NCI-H1417 treated with DMSO at 0.1 percent for 48 hours (cell line): ENCODE measurements at places on chromosomes 16 and 17.

- no peak for DNase-seq
Observed at GRCh38 chr17:44752953-44753861, 5.6 kb upstream of the ADAM11 start.

DNA sequence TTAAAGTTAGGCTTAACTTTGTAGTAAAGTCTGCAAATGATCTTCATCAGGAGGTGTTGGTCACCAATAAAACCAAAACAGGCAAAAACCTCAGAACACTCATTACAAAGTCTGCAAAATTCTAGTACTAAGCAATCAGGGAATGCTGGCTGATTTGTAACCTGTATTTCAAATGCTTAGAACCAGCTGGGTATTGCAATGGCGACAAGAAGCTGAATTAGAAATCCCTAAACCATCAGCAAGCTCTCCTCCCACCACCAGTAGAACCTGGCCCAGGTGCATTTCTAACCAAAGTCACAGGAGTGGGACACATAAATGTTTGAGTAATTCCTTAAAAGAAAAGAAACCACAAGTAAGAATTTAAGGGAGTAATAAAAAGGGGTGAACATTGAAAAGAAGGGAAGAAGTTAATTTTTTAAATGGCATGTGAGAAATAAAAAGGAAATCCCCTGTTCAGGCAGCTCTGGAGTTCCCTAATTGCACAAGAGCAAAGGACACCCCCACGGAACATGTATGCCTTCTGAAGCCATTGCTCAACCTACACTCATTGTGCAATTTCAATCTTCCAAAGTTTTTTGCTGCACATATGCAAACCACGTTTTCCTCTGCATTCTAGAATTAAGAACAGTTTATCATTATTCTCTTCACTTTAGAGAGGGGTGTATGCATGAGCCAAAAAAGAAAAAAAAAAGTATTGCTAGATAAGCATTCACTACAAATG lies 102.9 kb downstream of the HIC1 start:
- no peak for DNase-seq

DNA sequence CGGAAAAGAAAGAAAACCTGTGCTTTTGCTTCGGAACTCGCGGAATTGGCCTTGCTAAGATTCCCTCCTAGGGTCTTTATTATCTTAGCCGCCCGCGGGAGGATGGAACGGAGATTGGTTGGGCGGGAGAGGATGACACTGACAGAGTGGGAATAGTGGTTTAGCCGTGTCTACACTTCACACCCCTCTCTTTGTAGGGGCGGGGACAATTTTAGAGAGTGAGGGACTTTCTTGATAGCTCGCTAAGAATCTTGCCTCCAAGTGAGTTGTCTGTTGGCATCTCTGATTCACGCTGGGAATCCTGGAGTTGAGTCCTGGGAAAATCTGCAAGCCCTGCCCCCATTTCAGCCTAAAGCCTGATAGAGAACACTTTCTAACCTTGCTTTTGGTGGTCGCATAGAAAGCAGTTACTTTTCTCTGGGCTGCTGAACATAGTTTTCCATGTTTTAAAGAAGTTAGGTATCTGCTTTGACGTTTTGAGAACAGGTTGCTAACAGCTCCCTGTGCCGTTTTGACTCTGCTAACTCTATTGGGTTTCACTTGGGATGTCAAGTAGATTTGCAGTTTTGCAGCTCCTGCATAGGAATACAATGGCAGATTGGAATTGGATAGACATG lies 697 bp downstream of the NOL11 start:
- DNase-seq: no peak

DNA sequence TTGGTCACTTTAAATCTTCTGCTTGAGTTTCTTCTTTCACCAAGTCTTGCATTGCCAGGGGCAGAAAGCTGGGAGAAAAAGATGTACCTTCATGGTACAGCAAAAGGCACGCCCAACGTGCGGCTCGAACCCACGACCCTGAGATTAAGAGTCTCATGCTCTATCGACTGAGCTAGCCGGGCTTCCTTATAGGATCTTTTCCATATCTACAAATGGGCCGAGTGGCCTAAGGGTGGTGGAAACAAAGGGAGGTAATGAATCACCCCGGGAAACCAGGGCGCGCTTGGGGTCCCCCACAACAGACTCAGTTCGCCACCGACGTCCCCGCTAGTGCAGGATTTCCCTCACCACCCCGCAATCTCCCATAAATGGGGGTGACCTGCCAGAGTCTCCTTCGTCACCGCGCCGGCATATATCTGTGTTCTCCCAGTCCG lies 7.5 kb upstream of the OR1F1 start:
- DNase-seq: no peak

DNA sequence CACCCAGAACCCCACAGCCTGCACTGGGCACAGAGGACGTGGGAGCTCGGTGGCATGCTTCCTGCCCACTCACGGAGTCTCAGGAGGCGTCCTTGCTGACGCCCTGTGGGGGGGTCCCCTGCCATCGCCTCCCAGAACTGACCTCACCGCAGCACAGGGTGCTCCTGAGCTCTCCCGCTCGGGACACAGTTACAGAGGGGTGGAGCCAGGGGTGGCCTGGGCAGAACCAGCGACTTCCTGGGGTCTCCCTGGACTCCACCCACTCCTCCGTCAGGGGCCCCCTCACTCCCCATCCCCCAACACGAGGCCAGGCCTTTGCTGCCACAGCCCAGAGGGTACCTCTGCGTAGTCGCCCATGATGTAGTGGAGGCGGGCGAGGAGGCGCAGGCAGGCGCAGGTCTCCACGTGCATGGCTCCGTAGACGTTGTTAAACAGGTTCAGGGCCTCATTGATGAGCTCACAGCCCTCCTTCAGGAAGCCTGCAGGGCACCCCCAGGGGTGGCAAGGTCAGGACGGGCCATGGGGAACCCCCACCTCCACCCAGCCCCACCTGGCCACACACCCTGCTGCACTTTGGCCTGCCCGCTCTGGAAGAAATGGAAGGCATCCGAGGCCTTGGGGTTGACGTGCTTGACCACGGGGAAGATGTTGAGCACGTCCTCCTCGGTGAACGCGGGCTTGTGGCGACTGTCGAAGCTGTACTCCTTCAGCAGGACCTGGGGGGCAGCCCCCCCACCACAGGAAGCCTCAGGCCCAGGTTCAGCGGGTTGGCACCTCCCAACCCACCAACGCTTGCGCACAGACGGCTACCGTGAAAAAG lies 17.8 kb downstream of the CLUH start:
- DNase-seq: no peak

DNA sequence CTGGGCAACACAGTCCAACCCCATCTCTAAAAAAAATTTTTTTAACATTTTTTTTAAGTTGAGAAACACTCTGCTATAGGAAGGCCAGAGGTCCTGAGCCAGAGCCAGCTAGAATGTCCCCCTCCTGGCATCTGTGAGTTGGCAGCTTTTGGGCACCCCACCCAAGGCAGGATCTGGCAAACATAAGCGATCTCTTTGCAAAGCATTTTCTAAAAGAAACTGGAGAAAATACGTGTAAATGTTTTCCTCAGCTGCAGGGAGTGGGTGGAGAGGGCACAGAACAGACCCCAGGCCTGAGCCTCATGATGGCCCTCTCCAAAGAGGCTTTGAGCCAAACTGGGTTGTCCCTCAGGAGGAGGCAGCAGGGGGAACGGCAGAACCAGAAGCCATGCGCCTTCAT lies 11.7 kb downstream of the CAVIN1 start:
- no peak for DNase-seq

DNA sequence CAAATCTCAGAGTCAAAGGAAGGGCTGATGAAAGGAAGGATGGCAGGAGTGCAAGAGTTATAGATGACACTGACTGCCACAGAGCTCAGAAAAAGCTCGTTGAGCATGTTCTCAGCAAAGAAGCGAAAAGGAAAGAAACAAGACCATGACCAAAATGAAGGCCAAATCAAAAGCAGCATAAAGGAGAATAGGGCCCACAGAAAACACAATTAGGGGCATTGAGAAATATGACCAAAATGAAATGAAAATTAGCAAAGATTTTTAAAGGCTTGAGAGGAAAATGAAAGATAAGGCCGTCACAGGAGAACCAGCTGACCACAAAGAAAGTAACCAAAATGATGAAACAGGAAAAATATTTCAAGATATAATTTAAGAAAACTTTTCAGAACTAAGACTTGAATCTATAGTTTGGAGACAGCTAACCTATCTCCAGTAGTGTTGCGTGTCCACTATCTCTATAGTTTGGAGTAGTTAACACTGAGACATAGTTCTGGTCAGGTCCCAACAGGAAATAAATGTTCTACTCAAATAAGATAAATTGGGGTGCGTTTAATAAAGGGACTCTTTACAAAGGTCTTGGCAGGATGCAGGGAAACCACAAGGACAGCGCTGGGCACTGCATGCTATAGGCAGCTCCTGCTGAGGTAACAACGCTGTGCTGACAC lies 7.9 kb downstream of the PRSS54 start:
- DNase-seq: no peak

DNA sequence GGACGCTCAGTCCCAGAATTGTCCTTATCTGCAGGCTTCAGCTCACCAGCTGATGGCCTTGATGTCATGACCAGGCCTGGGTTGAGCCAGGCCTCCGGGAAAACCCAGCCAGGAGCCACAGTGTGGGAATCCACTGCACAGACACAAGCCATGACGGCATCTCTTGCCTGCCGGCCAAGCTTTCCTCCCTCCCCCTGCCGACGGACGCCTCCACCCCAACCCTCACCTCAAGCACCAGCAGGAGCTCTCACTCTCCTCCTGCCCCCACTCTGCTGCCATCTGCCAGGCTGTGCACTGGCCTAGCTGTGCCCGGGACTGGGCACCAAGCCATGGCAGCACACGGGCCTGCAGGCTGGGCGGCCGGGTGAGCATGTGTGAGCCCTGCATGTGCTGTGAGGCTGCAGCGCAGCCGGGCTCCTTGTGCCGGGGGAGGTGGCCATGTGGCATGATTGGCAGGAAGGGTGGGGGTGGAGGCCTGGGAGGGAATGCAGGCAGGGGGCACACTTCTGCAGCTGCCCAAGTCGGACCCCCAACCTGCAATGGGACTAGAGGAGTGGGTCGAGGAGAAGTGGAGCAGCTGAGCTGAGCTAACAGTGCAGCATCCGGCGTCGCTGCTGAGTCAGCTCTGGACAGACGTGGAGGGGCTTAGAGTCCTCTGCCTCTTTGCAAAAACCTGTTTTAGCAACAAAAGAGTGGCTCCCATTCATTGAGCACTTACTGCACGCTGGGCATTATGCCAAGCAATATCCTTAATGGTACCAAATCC lies 268.5 kb downstream of the CBLN1 start:
- no peak for DNase-seq

- no peak for DNase-seq
Observed at GRCh38 chr17:16306211-16306610, 47.1 kb downstream of the CENPV start.

- DNase-seq: no peak
Observed at GRCh38 chr17:77408284-77408683, 267.5 kb downstream of the SEC14L1 start.

GRCh38 chr17:73875346-73875745 lies 231.1 kb upstream of the SDK2 start:
- DNase-seq: no peak

GRCh38 chr16:74862743-74863244 lies 88.2 kb upstream of the FA2H start:
- DNase-seq: peak; percentile 4

GRCh38 chr16:15885560-15886001 lies 2.8 kb downstream of the CEP20 start:
- DNase-seq: no peak

DNA sequence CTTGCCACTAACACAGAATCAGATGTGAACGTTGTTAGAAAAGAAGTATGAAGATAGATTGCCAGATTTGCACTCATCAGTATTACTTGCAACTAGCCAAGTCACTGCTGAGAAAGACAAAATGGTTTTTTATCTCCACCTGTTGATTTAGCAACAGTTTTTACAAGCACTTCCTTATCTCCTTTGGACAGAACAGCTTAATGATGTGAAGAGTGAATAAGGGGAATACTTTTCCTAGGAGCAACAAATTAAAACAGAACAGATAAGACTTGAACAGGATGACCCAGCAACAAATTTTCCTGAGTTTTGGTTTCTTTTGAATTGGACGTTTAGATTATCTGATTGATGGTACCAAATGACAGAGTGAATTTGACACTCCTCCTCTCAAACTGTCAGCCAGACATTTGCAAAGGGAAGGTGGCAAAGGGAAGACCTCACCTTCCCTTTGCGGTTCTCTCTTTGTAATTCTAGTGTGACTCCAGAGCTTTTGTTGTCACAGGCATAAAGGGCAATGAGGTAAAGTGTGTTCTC lies 130.6 kb downstream of the NLK start:
- DNase-seq: no peak

GRCh38 chr17:17502741-17503565 lies 6.8 kb upstream of the RASD1 start:
- DNase-seq: no peak

DNA sequence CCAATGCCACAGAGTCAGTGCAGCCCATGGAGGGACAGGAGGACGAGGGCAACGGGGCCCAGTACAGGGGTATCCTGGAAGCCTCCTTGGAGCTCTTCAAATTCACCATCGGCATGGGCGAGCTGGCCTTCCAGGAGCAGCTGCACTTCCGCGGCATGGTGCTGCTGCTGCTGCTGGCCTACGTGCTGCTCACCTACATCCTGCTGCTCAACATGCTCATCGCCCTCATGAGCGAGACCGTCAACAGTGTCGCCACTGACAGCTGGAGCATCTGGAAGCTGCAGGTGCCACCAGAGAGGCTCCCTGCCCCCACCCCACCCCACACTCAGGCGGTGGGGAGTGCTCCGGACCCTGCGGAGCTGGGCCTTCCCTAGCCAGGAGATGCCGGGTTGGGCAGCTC lies 16.6 kb downstream of the TRPV2 start:
- DNase-seq: no peak

- no peak for DNase-seq
Observed at GRCh38 chr17:65047941-65048340, 8.6 kb downstream of the GNA13 start.

GRCh38 chr16:71537643-71538042 lies 11.4 kb downstream of the CHST4 start:
- no peak for DNase-seq

- DNase-seq: no peak
Observed at GRCh38 chr17:38741461-38741860, 6.7 kb downstream of the PCGF2 start.

GRCh38 chr17:34406226-34406625 lies 43.2 kb upstream of the CCL1 start:
- no peak for DNase-seq

DNA sequence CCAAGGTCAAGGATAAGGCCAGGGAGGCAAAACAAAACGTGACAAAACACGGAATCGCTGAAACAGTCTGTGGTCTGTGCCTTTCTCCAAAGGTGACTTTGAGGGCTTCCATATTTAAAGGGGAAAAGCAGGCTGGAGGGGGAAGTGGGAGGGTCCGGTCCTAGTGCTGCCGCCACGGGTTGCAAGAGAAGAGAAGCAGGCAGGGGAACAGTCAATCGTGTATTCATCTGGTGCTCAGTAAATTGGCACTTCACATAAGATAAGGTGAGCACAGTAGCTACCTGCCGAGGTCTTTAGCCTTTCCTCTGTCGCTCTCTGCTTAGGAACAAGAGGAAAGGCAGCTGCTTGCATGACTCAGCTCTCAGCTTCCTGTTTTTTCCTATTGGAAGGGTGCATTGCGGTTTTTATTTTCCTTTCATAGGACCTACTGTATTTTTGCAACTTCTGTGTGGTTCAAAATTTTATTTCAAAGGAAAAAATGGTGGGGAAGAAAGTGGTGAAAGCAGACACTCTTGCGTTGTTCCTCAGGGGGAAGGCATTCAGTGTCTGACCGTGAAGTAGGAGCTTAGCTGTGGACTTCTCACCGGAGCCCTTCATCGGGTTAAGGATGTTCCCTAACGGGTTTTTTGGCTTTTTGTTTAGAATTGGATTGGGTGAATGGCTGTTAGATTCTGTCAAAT lies 7.1 kb upstream of the LGALS3BP start:
- no peak for DNase-seq
